ENCODE measurements at places on chromosomes 1 and 21.

- no peak for DNase-seq
These were observed 12.0 kb upstream of the DUSP12 start for GRCh38 chr1:161737625-161738024.

DNA sequence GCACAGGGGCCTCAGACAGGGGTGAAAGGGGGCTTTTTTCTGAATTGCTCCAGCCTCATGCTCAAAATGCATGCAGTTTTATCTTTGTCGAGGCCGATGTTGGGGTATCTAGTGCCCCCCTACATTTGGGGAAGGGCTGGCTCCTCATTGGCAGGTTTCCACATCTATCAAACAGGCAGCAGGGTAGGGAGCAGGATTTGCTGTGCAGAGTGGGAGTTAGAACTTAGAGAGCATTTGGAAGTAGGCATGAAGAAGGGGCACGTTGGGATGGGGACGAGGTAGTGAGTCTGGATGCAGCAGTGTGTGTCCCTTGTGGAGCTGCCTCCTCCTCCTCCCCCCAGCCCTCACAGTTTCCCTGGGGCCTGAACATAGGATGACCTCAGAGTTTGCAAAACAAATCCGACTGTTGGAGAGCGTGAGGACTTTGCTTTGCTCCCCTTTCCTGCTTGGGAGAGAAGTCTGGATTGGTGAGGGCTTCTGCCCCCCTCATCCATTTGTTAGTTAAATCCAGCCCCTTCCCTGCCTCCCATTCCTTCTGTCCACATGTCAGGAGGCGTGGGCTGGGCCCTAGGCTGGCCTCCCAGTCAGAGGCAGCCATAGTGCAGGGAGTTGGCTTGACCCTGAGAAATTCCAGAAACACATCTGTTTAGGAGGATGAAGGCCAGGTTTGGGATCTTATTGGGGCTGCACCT is 36.9 kb upstream of the GPR37L1 start:
- no peak for DNase-seq

GRCh38 chr1:162725301-162725837 is 65.1 kb upstream of the HSD17B7 start:
- no peak for DNase-seq

GRCh38 chr1:82950606-82951200 is 1048.2 kb downstream of the TTLL7 start:
- DNase-seq = no peak

DNA sequence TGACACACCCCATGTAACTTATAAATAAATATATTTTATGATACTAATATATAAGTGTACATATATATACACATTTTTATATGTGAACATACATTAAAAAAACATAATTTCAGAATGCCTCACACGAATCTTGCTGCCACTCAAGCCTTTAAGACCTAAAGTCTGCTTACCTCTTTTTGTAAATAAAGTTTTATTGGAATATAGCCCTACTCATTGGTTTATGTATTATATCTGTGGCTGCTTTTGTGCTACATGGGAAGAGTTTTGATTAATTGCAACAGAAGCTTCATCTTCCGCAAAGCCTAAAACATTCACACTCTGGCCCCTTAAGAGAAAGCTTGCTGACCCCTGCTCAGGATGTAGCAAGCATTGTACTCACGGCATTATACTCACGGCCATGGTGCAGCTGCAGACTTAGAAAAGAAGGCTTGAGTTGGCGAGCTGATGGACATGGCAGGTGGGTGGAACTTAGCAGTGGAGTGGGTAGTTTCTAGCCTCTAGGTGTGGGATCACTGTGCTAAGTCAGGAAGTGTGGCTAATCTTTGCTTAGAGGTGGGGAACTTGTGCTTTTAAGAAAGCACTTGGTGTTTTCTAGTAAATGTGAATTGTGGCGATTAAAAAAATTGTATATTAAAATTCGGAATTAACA is 80.8 kb downstream of the DYRK1A start:
- DNase-seq = no peak

GRCh38 chr1:248596615-248597014 is 885 bp downstream of the OR2T10 start:
- no peak for DNase-seq
